AG09309 (cell line): ENCODE measurements at places on chromosomes 5 and 9.
A peak's percentile ranks its signal among the peaks of the same experiment; 100 is the strongest.

DNA sequence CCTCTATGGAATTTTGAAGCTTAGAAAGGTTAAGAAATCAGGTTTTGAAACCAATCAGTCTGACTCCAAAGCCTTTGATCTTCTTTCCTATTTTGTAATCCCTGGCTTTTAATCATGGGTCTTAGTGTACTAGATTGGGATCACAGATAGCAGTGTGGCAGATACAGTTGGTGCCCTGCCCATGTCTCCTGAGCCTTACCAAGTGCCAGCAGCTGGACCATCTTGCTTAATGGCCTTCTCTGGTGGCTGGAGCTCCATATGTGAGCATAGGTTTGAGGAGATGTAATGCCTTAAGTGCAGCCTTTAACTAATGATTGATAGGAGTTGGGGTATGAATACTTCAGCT lies 16.7 kb upstream of the RIC1 start:
- no peak for DNase-seq

- no peak for DNase-seq
These were observed 114.8 kb downstream of the ZNF622 start for GRCh38 chr5:16350816-16351215.

- no peak for DNase-seq
These were observed 171.1 kb downstream of the DOCK2 start for GRCh38 chr5:169808118-169808581.

- DNase-seq, result no peak
These were observed 1.4 kb downstream of the ZSWIM6 start for GRCh38 chr5:61333321-61333953.

GRCh38 chr9:77592476-77592875 lies 55.6 kb downstream of the GNA14 start:
- no peak for DNase-seq

DNA sequence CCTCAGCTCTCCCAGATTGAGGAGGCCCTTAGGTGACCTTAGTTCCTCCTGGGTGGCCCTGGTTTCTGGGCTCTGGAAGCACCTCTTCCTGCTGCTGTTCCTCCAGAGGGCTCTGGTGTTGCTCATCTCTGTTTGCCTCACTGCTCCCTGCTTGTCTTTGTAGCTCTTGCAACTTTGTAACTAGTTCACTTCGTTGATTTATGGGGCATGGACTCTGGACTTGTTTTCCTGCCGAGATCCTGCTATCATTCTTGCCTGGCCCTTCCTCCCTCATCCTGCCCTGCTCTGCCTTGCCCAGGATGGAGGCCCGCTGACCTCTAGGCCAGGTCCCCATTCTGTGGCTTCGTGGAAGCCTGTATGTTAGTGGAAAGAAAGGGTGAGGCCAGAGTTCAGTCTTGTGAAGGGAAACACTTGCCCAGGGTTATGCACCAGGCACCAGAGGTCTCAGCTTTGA lies 169.3 kb downstream of the MACROH2A1 start:
- no peak for DNase-seq

- no peak for DNase-seq
These were observed 35.5 kb downstream of the DDX46 start for GRCh38 chr5:134794082-134794481.

- DNase-seq, result no peak
These were observed 8.9 kb upstream of the HSPA9 start for GRCh38 chr5:138583984-138584637.

GRCh38 chr5:13328316-13328715 lies 616.2 kb downstream of the DNAH5 start:
- no peak for DNase-seq

DNA sequence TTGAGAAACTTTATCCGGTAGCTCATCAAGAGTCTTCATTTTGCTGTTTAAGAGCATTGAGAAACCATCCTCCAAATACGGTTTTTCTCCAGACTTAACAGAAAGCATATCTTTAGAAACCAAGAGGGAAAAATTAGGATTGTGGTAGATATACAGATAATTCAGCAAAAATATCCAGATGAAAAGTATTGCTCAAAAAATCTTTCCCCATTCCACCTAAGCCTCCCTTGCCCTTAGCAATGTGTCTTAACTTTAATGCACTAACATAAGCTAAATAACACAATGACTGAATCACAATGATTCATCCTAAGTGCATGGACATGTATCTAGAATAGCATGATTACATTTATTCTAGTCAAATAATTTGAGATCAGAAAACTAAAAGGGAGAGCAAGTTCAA lies 130.3 kb upstream of the TARS1 start:
- DNase-seq, result peak; percentile 86

DNA sequence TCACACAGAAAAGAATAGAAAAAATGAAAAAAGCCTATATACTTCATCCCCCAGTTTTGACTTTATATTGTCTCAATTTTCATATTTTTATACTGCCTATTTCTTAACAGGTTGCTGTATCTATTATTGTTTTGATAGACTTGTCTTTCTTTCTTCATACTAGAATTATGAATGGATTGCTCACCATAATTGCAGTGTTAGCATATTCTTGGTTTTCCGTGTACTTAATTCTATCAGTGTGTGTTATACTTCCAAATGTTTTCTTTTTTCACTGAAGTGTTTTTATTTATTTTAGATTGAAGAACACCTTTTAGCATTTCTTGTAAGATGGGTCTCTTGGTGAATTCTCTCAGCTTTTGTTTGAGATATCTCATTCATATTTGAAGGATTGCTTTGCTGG lies 38.7 kb downstream of the MTRR start:
- DNase-seq, result no peak

- no peak for DNase-seq
These were observed 12.7 kb upstream of the FCN1 start for GRCh38 chr9:134930398-134930797.

DNA sequence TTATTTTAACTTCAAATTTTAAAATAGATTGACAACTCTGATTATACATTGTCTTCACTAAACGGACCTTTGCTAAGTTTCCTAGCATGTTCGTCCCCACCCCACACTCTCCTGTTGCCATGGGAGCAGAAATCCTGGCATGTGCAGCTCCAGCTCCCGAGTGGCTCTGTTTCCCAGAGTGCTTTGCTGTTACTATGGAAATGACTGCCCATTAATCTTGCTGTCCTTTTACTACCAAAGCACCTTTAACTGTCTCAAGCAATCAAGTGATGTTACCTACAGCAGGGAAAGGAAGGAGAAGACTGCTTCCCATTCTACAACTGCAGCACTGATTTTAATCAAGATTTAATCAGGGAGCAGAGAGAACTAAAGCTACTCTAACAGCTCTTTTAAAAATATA lies 212.0 kb upstream of the KIF2A start:
- no peak for DNase-seq

DNA sequence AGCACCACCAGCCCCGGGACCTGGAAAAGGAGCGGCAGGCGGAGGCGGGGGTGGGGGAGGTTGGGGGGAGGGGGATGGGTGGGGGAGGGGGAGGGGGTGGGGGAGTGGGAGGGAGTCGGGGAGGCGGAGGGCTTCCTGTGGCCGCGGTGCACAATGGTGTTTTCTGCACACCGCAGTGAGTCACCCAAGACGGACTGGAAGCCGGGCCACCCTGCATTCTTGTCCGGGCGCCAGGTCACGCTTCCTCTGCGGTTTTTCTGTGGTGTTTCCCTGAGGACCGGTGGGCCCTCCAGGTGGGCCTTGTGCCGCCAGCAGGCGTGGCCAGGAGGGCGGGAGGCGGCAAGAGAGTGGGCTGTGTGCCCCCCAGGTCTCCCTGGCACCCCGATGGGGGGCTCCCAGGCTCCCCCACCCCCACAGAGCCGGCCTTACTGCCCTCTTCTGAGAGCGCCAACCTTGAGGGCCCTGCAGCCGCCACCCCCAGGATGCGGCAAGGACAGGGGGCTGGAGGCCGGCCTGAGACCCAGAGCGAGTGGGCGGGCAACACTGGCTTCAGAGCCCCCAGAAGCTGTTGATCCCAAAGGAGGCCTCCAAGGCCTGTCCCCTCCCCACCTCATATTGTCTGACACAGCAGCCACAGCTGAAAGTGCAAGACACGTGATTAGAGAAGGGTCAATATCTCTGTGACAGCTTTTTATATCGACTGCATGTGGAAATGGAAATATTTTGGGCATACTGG lies 11.1 kb downstream of the EXD3 start:
- DNase-seq, result peak; percentile 54

DNA sequence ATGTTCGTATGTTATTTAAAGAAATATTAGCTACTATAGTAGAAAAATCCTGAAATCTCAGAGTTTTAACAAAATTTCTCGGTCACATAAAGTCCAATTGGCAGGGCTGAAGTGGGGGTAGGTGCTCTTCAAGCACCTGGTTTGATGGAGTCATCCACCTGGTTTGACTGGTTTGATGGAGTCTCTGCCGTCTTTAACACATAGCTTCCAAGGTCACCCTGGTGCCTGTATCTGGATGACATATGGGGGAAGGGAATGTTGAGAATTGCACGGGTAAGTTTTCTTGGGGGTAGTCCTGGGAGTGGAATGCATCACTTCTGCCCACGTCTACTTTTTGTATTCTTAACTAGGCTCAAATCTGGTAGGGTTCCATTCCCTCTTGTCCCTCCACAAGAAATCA lies 351.2 kb downstream of the SH3GL2 start:
- no peak for DNase-seq

DNA sequence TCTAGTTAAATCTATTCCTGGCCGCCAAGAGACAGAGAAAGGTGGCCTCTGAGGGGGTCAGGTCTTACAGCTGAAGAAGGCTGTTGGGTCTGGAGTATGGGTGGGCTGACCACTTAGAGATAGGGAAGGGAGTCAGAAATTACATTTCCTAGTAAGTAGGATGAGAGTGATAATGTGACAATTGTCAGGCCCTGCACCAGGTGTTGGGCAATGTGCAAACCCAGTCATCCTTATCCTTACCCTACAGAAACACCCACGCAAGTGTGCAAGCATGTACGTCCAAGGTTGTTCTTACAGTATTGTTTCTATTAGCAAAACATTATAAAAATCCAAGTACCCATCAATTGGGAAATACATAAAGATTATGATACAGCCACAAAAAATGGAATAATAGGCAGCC lies 9.5 kb downstream of the SPAAR start:
- DNase-seq, result no peak

- no peak for DNase-seq
These were observed 41.1 kb downstream of the ELOVL7 start for GRCh38 chr5:60802986-60803385.

DNA sequence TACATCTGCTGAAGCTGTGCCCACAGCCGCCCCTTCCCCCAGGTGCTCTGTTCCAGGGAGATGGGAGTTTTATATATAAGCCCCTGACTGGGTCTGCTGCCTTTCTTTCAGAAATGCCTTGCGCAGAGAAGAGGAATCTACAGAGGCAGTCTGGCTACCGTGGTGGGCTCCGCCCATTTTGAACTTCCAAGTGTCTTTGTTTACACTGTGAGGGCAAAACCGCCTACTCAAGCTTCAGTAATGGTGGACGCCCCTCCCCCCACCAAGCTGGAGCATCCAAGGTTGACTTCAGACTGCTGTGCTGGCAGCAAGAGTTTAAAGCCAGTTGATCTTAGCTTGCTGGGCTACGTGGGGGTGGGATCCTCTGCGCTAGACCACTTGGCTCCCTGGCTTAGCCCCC lies 41.3 kb downstream of the RANBP17 start:
- no peak for DNase-seq
